Stimulated activated CD4-positive, alpha-beta T cell treated with anti-CD3 and anti-CD28 coated beads, Interleukin-15, amount 100 ng/mL, for 1 hour (primary cell): ENCODE measurements at places on chromosomes 7 and 10.

GRCh38 chr7:102326157-102326889 lies 29.9 kb downstream of the SPDYE6 start:
- no peak for DNase-seq

DNA sequence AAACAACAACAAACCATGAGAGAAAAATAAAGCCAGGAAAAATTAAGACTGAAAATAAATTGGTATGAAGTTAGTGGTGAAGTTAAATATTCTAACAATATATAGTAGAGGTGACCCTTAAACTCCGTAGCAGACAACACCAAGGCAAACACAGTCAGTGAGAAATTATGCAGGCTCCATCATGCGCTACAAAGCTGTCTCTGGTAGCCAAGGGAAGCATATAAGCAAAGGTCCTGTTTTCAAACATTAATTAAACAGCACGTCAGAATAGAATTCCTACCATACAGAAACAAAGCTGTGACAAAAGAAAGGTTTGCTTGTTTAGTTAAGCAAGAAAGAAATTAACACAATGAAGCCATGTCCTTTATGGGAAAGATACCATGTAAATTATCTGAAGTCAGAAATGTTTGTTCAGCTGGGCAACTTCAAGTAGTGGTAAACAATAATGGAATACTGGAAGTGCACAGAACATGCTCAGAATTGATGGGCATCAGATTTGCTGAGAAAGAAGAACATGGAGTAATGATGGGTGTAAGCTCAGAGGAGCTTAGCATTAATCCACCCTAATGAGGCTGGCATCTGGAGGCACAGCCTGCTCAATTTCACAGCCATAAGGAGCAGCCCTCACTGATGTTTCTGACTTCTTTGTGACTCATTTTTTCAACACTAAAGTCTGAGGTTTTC lies 75.7 kb downstream of the IGF2BP3 start:
- DNase-seq = no peak

GRCh38 chr7:101315336-101315735 lies 6.3 kb downstream of the IFT22 start:
- no peak for DNase-seq

- no peak for DNase-seq
Observed at GRCh38 chr10:75461672-75462649, 30.5 kb downstream of the LRMDA start.

DNA sequence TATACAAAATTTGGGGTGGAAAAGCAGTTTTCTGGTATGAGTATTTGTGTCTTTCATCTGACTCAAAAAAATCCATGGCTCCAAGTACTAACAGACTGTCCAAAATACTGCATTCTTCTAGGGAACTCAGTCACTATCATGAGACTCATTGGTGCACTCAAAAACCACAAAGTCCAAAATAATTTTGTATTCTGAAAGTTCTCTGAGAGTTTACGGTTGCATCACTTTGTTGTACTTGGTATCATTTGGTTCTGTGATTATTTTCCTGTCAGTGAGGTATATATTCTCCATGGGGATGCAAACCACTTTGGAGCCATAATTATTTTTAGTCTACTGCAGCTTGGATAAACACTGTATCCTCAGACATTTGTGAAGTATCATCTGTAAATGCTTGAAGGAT lies 28.0 kb upstream of the CABCOCO1 start:
- DNase-seq = no peak

DNA sequence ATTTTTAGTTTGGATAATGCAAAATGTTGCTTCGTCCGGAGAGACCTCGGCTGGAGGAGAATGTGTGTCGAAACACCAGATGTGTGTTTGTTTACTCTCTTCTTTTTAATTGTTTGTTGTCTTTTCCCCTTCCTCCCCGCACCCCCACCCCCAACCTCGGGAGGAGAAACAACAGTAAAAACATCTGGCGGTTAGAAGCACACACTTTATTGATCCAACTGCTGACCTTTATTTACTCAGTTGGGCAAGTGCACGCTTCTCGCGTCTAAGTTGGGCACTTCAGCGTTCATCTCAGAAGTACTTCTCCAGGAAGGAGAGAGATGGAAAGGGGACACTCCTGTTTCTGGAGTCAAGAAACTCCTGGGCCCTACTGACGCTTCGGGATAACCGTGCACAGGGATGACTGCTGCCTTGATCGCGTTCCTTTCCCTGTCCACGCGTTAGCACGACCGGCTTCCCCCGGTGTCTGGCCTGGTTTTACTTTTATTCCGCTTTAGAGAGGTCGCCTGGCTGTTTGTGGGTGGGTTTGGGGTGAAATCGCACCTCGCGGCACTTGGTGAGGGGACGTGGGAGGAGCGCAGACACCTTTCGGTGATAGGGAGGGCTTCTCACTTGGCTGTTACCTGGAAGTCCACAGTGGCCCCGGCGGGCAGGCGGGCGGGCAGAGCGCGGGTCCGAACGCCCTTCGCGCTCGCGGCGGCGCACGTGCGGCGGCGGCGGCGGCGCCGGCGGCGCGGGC lies 168.3 kb upstream of the PPP1R3A start:
- DNase-seq = no peak

- DNase-seq = no peak
Observed at GRCh38 chr7:44449584-44449928, 40.9 kb downstream of the NUDCD3 start.

GRCh38 chr10:126777714-126778113 lies 107.2 kb upstream of the C10orf90 start:
- DNase-seq = no peak

DNA sequence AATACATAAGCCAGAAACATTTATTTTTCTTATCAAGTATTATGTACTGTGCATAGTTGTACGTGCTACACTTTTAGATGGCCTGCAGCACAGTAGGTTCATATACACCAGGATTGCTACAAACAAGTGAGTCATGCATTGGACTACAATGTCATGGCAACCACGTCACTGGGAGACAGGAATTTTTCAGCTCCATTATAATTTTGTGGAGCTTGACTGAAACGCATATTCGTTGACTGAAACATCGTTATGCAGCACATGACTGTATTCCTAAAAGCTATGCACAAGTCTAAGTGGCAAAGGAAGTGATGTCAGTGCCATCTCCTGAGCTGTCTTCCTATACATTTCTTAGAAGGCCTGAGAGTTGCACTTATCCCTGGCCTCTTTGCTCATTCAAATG lies 871.8 kb downstream of the IPMK start:
- no peak for DNase-seq

DNA sequence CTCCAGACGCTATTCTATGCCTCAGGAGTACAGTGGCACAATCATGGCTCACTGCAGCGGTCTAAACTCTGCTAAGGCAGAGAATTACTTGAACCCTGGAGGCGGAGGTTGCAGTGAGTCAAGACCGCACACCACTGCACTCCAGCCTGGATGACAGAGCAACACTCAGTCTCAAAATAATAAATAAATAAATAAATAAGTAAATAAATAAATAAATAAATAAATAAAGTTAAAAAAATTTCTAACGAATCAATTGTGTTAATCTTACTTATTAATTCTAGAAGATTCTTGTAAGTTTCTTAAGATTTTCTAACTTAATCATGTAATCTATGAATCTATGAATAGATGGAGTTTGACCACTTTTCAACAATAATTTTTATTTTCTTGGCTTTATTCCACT lies 621.4 kb upstream of the POT1 start:
- DNase-seq = no peak

- DNase-seq = no peak
Observed at GRCh38 chr7:47492716-47493325, 89.1 kb downstream of the TNS3 start.

- no peak for DNase-seq
Observed at GRCh38 chr7:104341546-104341945, 13.1 kb downstream of the LHFPL3 start.

DNA sequence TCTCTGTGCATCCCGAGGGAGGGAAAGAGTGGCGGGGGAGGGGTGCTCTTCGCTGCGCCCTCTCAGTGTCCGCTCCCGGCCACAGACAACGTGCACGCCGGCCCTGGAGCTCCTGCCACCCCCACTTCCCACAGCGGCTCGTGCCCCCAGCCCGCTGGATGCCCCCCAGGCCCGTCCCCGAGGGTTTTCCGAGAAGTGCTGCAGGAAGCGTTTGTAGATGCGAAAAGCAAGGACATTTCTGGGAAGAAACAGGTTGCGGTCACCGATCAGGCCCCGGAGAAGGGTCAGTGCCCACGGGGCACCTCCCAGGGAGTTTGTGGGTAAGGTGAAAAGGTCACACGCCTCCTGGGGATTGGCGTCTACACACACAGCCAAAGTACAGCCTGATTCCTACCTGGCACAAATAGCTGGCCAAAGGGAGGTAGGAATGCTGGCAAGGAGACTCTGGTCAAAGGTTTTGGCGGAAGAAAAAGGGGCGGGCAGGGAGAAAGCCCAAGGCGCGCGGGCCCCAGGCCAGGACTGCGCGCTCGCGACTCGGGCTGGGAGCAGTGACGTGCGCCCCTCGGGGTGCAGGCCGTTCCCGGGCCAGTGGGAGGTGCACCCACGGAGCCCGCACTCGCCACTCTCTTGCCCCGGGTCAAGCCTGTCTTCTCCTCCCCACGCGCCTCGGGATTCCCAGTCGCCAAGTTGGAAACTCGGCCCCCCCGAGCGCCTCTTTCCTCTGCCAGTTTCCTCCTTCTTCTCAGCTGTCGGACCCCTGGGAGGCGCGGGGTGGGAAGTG lies 1.5 kb upstream of the NRP1 start:
- no peak for DNase-seq

DNA sequence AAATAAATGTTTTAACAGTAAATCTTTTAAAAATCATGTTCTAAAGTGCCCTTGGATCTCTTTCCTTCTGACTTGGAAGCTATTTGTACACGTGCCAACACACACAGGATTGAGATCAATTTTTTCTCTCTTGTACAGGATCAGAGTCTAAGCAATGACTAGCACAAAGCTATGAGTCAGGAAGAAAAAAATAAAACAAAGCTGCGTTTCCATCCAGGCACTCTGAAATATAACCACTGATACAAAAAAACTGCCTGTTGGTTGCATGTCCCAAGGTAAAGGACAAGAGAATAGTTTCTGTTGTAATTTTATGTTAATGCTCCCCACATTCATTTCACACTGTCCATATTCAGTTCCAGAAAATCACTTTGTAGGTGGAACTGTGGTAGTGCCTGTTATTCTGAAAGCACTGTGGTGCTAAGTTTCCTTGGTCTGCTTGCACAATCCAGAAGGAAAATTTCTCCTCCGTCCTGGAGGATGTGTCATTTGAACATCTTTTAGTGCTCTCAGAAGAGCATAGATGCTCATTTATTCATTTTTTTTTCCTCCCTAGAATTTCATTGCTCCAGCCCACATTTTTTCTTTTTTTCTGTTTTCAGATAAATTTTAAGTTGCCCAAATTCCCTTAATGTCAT lies 113.4 kb downstream of the PLXDC2 start:
- no peak for DNase-seq

- DNase-seq = no peak
Observed at GRCh38 chr7:43469051-43469450, 113.9 kb upstream of the STK17A start.

GRCh38 chr10:31011665-31012022 lies 20.0 kb downstream of the ZNF438 start:
- no peak for DNase-seq

DNA sequence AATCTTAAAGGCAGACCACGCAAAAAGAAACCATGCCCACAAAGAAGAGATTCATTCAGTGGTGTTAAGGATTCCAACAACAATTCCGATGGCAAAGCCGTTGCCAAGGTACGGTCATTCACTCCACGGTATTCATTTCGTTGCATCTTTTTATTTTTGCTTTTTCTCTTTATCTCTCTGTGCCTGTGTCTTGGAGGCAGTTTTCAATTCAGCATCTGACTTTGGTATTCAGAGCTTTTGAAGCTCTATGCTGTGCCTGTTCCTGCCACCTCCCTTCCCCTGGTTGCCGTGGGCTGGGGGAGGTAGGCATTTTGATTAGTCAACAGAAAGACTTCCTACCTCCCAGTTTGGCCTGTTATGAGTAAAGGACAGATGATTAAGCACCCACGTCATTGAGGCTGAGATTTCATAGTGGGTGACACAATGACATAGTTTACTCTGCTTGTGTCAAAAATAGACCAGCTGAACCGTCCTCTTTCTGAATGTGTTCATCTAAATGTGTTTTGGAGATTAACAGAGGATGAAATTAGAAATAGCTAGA lies 149.5 kb downstream of the ARID5B start:
- peak; percentile 47 for DNase-seq

- no peak for DNase-seq
Observed at GRCh38 chr10:71608819-71609768, 110.5 kb downstream of the C10orf105 start.

GRCh38 chr10:74824900-74825370 lies 1.5 kb upstream of the KAT6B start:
- DNase-seq = peak; percentile 35

DNA sequence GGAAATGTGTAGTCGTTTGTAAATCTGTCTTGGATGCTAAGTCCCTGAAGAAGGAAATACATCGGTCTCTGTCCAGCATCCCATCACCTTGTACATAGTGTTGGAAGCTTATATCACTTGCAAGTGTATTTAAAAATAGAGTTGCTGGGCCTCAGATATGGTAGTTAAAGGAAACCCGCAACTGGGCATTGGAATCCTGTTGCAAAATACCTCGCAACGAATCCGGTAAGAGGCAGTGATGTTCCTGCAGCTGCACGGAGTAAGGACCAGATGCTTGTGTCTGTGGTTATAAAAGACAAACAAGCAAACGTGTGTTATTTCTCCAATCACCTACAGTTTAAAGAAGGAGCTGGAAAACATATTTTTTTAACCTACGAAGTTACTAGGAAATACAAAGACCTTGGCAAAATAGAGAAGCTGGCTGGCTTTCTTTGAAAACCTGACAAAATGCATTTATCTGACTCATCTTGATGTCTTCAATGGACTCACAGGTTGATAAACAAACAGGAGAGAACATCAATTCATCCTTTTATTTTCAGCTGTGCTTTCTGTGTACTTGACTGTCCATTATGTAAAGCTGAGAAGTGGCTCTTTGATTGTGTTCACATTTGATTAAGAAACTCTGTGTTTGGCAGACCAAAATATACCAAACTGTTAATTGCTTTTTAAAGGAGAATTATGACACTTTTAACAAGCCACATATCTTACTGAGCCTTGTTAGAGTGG lies 326.4 kb downstream of the SFMBT2 start:
- no peak for DNase-seq

DNA sequence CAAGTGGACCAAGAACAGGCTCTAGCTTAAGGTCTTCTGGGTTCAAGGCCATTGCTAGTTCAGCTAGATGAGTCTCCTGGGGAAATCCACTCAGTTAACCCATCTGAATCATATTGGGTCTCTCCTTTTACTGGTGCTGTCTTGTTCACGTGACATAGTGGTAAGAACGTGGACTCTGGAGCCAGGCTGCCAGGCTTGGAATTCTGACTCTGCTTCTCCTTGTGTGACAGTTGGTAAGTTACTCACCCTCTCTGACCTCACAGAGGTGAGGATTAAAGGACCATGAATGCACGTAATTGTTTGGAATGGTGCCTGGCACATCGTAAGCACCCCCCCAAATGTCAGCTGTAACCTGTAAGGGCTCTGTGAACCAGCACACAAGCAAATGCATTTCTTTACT lies 9.7 kb upstream of the CALU start:
- no peak for DNase-seq

- no peak for DNase-seq
Observed at GRCh38 chr7:69272101-69272500, 326.2 kb upstream of the AUTS2 start.
